ENCODE measurements at places on chromosomes 16 and 17.

GRCh38 chr17:14701886-14702285 lies 401.0 kb downstream of the HS3ST3B1 start:
- no peak for DNase-seq

- no peak for DNase-seq
Observed at GRCh38 chr16:31273676-31274075, 13.9 kb downstream of the ITGAM start.

GRCh38 chr16:12675046-12675445 lies 128.6 kb downstream of the CPPED1 start:
- no peak for DNase-seq

DNA sequence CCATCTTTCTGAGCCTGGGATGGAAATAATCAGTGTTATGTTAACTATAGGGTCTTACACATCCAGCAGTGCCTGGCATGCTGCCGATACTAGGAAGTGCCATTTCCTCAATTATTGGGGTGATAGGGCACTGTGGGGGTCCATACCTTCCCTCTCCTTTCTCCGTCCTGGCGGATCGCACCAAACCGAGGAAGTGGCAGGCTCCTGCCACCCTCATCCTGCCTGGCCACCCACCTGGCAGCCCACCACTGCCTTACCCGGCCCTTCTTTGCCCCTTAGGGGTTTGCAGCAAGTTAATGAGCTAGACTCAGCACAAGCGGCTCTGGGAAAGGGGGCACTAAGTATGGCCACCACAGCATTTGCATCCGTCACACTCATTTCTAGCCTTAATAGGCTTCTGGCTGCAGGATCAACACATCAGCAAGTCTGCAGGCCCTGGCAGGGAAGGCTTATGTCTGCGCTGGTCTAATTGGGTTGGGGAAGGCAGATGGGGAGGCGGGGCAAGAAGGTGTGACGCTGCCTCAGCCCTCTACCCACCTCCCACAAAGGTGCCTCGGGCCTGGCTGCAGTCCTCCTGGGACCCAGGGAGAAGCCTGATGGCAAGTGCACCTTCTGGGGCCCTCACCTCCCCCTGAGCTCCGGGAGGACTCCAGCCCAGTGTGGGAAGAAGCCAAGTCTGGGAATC lies 28.6 kb downstream of the DCAKD start:
- DNase-seq, result no peak

- DNase-seq, result no peak
Observed at GRCh38 chr17:50079334-50080095, 15.6 kb upstream of the PDK2 start.

- DNase-seq, result peak; percentile 65
Observed at GRCh38 chr16:69796285-69797118, 34.4 kb downstream of the WWP2 start.

DNA sequence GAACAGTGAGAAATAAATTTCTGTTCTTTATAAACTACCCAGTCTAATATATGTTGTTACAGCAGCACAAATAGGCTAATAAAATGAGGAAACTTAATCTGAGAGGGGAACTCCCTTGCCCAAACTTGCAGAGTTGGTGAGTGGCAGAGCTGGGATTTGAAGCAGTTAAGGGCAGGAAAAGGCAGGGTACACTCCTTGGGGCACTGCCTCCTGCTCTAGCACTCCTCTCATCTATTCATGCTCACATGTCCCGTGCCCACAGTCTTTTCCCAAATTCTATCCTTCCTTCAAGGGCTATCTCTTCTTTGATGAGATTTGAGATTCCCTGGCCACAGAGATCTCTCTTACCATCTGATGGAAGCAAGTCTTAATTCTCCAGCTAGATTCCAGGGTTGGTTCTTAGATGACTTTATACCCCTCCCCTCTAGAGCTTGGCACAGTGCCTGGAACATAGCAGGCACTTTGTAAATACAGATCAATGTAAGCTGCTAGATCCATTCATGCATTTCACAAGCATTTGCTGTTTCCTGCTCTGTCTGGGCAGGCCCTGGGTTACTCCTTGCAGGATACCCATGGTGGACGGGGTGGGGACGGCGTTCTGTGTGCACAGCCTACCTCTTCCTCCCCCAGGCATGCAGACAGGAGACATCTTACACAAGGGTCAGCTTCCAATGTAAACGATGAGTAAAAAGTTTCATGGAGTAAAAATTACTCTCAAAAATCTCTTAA lies 39.2 kb upstream of the ABCC12 start:
- DNase-seq, result peak; percentile 34

Data from M059J (cell line).